IPS DF 19.7 (cell line): ENCODE measurements at places on chromosomes 11 and 22.

GRCh38 chr11:34616086-34616485 is 4.8 kb upstream of the EHF start:
- DNase-seq: no peak

DNA sequence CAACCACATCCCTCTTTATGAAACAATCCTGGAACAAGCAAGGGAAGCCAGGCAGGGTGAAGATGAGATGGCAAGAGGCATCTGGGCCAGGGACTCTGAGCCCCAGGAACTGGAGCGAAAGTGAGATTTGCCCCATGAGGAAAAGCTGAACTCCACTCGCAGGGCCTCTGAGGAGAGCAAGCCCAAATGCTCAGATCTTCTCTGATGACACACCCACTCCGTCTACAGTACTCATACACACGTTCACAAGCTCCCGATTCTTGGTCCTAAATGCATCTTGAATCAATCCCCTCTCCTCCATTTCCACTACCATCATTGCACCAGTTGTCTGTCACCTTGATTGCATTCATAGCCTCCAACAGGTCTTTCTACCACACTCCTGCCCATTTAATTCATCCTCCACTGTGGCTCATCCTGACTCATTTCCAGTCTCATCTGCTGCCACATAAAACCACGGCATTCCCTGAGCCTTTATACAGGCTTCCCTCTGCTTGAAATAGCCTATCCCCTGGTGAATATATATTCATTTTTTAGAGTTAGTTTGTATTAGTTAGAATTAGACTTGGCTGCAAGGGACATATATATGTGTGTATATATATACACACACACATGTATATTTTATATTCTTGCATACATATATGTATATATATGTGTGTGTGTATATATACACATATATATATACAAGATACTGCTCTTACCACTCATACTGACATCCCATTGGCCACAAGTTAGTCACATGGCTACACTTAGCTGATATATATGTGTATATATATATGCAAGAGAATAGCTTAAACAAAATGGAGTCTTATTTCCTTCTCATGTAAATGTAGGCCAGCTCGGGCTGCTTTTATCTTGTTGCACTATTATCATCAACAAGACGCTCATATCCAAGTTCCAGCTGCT is 1.4 kb upstream of the APOA5 start:
- no peak for DNase-seq

- DNase-seq: no peak
Observed at GRCh38 chr11:117814766-117815261, 9.7 kb downstream of the FXYD2 start.

- DNase-seq: no peak
Observed at GRCh38 chr11:69541501-69542313, 60.2 kb downstream of the LINC01488 start.

DNA sequence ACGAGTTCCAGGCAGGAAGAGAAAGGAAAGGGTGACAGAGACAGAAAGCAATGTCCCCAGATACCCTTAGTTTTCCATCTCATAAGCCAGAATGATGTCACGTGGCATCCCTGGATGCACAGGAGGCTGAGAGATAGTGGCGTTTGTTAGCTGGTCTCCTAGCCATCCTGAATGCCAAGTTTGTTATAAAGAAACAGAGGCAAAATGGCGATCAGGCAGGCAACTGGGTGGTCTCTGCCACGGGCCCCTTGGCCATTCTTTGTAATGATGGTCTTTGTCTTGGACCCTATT is 5.3 kb downstream of the SMIM38 start:
- DNase-seq: no peak

DNA sequence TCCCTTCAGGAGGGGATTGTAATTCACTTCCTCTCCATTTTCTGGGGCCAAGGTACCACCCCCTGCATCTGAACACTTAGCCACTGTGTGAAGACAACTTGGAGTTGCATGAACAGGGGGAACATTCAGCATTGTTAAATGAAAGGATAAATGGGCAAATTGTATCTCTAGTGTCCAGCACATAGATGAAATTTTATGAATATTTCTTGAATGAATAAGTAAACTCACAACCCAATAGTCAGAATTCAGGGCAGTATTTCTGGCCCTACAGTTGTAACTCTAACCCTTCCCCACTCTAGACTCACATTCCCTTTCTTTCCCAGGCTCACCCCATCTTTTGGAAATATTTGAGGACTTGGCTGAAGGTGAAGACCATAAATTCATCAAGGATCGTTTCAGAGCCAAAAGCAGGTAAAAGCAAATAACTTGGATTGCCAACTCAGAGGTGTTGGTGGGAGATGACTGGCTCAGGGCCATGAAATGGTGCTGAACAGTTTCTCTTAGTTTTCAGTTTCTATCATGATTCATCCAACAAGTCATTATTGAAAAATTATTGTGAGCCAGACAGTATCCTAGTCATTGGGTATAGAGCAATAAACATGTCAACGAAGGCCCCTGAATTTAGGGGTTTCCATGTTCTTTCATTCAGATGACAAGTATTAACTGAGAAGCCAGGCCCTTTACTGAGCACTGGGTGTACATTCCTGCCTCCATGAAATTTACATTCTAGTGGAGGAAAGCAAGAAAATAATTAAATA is 33.3 kb upstream of the ZC3H12C start:
- no peak for DNase-seq

DNA sequence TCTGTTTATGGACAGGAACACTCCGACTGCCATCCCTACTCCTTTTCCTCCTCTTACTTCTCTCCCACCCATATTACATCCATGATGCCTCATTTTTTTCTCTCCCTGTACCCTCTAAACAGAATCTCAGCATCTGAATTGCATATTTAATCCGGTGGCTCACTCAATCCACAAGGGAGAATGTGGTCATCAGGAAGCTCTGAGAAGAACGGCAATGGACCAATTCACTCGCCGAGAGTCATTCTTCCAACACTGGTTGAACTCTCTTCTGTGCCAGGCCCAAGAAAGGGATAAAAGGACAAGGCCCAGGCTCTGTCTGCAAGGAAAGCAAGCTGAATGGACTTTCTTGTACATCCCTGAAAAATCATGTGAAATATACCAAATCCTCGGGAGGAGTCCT is 15.9 kb downstream of the MAP6 start:
- DNase-seq: no peak

DNA sequence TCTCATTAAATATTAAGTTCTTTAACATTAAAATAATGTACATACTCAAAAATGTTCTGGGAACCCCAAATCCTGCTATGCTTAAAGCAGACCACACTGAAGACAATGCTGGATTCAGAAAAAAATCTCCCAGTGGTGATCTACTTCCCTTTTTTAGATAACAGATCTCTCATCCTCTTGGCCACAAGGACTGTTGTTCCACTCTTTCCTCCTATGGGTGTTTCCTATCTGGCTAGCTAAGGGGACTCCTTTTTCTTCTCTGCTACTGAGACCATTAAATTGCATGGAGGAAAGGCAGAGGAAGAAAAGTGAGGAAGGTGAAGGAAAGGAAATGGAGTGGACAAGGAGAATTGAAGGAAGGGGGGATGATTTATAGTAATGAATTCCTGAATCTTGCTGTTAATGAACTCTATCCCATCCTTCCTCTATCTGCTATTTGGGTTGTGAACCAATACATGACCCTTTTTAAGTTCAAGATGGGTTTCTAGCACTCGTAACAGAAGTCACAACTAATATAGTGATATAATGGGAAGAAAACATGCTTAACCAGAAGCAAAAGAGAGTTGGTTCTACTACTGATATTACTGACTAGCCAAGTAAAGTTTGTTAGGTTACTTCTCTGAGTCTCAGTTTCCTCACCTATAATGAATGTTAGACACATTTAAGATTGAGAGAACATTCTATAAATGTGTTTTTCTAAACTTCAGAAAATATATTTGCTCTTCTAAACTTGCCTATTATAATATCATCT is 53.2 kb downstream of the PIK3C2A start:
- DNase-seq: no peak

DNA sequence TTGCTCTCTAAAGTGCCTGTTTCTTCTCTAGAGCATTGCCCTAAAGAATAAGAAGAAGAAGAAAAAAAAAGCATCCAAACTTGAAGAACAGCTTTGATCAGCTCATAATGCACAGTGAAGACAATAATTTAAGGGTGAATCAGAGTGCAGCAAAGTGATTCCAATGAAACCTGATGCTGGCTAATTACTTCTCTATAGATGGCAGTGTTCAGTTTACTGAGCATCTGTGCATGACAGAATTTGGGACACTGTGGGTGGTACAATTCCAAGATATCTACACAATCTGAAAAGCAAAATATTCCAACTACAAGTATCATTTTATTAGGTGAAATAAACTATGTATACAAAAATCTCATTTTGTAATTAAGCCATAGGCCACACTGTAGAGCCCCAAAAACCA is 450.5 kb upstream of the CCDC90B start:
- DNase-seq: no peak

- DNase-seq: no peak
Observed at GRCh38 chr22:40493441-40493840, 123.0 kb downstream of the SGSM3 start.

- no peak for DNase-seq
Observed at GRCh38 chr22:29327089-29327764, 11.7 kb upstream of the RASL10A start.

DNA sequence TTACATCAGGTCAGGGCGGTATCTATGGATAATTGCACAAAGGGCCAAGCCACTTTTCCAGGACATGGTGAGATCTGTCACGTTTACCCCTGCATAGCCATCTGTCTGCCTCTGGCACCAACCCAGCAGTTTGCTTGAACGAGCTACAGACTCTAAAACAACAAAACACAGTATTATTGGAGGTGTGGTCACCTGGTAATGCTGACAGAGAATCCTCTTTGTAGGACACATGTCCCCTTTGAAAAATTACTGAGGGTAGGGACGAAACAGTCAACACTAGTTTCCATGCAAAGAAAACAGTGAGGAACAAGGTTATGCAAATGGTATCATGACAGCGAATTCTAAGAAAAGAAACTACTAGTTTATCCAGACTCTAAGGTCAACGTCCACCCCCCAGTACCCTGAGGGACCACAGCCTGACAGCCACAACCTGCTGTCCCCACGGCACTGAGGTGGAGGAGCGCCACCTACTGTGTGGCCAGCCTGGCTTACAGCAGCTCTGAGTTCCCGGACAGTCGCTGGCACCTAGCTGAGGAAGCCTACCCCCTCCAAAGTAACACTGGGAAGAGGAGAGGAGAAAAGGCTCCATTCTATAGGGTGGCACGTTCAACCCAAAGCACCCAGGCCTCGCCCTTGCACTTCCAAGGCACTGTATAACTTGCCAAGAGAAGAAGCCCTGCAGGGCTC is 117.4 kb upstream of the BID start:
- DNase-seq: no peak

GRCh38 chr11:30956751-30957150 is 370.6 kb upstream of the MPPED2 start:
- no peak for DNase-seq

DNA sequence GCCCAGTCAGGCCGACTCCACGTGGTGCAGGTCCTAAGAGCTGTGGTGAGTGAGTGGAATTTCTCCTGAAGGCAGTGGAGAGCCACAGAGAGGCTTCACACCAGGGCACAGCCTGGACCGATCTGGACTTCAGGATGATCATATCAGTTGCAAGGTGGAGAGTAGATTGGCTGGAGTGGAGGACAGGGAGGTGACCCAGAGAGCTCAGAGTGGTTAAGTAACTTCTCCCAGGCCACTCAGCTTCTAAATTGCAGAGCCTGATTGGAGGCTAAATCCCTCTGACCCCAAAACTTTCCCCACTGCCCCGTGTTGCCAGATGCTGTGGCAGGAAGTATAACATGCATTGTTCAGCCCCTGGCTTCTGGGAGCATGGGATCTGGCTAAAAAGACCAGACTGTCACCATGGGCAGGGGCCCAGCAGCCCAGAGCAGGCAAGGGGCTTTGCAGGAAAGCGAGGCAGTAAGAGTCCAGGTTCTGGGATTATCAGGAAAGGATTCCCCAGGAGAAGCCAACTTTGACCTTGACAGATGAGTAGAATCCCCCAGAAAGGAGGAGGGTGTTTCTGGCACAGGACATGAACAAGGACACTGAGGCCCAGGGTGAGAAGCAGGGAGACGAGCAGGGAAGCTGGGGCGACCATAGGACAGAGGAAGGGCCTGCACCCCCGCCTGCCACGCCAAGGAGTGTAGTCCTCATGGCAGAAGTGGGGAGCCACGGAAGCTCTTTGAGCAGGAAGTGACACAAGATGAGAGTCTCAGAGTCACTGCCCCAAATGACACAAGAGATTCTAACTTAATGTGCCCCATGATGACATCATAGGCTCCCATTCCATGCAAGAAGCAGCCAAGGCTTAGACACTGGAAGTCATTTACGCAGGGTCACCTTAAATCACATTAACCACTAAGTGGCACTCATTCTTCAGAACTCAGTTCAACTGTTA is 4.8 kb downstream of the SLC35C1 start:
- no peak for DNase-seq

GRCh38 chr11:130765951-130766649 is 150.2 kb downstream of the SNX19 start:
- DNase-seq: no peak

DNA sequence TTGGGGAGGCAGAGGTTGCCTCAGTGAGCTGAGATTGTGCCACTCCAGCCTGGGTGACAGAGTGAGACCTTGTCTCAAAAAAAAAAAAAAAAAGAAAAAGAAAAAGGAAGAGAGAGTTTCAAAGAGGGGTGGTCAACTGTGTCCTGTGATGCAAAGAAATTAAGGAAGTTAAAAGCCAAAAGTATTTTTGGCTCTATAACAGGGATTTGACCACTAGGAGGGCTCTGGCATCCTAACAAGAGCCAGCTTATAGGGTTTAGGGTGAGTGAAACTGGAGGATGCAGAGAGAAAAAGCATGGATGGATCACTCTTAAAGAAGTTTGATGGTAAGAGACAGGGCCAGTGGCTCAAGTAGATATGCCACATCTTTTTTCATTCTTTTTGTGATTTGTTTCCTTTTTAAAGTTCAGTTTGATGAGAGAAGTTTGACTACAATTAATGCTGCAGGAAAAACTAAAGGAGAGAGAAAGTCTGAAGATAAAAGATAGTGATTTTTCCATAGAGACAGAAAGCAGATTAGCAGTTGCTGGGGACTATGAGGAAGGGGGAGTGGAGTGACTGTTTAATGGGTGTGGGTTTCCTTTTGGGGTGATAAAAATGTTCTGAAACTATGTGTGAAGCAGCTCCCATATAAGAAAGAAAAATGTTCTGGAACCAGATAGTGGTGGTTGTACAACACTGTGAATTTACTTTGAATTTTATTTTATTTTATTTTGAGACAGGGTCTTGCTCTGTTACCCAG is 11.1 kb upstream of the MICAL2 start:
- no peak for DNase-seq

- DNase-seq: no peak
Observed at GRCh38 chr11:12286606-12287005, 90.8 kb upstream of the PARVA start.

- no peak for DNase-seq
Observed at GRCh38 chr11:9660886-9661285, 3.0 kb upstream of the SWAP70 start.
